ENCODE measurements at places on chromosomes 5 and 9.

DNA sequence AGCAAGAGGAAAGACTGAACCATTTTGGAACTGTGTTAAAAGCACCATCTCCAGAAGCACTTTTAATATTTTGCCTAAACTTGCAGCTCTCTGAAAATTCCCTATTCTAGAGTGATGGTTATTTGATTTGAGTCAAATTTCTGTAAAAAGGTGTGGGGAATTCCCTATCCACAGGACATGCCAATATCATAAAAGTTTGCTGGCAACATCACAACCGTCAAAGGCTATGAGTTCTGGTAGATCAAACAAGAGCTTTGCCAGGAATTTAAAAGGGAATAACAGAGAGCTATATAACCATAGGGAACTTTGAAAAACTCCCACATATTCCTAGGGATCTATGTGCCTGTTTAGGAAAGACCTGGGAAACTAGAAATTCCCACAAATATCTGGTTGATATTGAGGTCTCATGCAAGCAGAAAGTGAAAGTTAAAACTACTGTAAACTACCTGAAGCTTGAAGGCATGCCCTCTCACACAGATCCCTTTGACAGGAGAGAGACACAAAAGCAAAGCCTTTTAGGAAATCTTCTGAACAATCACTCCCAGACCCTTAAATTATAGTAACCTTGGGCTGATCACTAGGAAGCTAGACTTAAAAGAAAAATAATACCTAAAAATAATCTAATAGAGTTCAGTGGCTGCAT lies 549.9 kb downstream of the ANXA1 start:
- no peak for DNase-seq

DNA sequence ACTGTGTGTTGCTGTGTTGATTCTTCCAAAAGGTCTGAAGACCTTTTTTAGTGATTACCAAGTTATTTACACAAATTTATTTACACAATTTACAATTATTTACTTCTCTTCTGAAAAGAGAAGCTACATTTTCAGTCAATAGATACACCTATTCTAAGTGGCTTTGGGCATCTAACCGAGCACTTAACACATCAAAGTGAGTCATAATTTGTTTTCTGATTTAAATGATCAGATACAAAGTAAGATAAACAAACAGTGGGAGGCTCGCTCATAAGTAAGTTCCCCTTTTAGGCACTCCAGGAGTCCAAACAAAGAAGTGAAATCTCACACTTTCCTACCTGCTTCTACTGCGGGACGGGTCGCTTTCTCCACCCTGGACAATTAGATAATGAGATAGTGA lies 90.2 kb downstream of the APBA1 start:
- DNase-seq: no peak

GRCh38 chr5:82595113-82595512 lies 317.0 kb upstream of the RPS23 start:
- no peak for DNase-seq

DNA sequence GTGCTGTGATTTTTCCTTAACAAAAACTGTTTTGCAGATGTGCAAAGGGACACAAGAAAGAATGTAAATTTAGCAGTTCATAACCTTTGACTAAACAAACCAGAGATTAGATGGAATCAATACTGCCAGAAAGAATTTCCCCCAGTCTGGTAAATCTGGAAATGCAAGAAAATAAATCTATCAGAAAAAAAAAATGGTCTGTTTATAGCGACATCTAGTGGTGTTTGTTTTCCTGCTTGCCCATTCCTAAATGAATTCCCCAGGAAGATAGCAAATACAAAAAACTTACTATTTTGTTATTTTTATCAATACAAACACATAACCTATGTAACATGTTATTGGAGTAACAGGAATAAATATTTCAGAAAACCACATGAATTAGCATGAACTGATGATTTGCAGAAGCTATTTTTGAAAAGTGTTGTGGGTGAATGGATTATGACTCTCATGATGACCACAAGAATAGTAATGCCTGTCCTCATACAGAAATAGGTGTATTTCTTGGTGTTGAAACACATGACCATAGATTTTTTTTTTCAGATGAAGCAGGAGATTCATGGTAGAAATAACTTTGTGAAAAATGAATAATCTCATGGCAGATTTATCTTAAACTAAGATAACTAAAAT lies 1703.8 kb downstream of the MAT2B start:
- no peak for DNase-seq

DNA sequence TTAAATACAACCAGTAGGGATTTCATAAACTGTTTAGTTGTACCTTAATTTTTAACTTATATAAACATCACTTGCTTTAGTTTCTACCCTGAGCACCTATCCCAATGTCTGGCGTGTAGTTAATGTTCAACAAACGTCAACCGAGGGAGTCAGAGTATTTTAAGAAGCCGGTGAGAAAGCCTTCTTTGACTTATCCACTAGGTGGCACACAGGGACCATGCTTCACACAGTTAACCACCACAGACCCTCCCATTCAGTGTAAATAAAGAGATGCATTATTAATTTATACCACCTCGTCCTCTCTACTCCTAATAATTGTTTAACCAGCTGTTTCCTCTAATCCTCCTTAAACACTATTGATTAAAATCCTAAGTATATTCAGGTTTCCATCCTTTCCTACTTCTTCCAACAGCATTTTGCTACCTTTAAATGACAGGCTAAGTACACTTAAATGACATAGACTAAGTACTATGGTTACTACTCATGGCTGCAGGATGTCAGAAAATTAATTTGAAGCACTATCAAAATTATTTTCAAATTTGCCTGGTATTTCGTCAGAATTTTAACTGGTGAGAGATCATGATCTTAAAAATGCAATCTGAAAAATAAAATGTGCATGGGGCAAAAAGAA lies 2.3 kb downstream of the HAPLN1 start:
- DNase-seq: peak; percentile 48

DNA sequence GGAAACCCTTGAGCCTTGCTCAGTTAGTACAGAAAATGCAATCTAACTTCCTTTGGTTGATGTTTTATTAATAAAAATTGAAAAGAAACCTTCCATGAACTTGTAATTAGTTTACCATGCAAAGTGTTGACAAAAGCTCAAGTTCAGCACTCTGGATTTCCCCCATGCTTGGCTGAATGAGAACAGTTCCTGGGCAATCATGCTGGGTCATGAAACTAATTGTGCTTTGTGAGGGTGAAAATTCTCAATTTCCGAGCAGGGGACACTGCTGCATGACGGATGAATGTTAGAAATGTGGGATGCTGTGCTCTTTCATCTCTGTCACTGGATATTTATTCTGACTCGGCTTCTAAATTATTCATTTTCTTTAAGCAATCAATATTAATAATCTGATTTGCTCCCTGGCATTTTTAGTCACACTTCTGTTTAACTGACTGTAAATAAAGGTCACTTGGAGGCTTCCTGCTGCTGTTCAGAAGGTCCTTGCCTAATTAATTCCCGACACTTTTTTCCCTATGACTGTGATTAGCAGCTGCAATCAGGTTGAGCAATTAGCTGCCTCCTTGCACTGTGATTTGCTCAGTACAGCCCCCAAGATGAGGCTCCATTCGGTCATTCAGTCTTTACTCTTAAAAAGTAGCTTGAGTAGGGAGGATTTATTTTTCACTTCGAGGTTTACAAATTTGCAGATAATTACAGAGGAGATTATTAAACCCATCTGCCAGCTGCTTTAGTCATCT lies 678.1 kb upstream of the ZNF608 start:
- no peak for DNase-seq

- no peak for DNase-seq
Measured at GRCh38 chr5:62588668-62589067, 10.0 kb downstream of the LRRC70 start.

- DNase-seq: no peak
Measured at GRCh38 chr5:11560915-11561697, 343.1 kb downstream of the CTNND2 start.

DNA sequence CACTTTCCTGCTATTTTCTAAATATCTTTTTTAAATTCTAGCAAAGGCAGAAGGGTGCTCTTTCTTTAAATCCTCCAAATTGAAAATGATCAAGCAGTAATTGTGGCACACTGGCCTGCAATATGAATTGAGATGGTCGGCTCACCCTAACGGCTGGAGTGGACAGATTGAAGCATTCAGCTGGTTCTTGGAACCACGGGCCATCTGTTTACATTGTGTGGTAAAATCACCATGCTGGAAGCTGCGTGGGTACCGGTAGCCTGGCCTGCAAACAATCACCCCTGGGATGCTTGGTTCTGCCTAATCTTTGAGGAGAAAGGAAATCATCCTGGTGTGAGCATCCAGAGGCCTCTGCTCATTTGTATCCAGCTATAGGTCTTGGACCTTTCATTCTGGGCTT lies 289.3 kb downstream of the ZNF608 start:
- no peak for DNase-seq

DNA sequence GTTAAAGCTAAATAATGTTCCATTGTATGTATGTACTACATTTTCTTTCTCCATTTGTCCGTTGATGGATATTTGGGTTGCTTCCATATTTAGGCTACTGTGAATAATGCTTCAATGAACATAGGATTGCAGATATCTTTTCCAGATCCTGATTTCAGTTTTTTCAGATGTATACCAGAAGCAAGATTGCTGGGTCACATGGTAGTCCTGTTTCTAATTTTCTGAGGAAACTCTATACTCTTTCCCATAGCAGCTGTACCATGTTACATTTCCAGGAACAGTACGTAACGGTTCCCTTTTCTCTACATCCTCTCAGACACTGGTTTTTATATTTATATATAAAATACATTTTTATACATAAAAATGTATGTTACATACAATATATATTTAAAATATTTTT lies 121.8 kb downstream of the GCNT1 start:
- DNase-seq: no peak

- no peak for DNase-seq
Measured at GRCh38 chr5:53358794-53359193, 121.6 kb upstream of the FST start.

DNA sequence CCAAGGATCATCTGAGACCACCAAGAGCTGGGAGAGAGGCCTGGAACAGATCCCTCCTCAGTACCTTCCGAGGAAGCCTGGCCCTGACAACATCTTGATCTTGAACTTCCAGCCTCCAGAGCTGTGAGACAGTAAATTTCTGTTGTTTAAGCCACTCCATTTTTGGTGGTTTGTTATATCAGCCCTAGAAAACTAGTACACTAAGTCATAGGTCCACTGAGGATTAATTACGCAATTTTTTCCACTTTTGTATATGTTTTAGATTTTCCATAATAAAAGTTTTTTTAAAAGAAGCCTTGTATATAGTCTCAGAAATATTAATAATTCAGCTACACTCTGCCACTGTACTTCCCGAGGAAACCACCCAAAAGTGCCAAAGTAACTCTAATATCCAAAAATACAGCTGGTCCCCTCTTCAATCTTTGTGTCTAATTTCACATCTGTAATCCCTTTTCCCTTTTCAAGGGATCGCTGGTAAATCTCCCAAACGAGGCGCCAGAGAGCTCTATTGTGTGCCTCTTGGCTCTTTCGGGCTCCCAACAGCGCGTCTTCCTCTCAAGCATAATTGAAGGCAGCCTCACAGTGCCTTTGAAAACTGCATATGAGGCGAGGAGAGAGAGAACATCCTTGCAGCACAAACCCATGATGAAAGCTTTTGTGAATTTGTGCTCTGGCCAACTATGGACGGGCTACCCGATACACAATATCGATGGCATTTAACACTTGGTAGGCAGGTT lies 32.7 kb downstream of the PRUNE2 start:
- DNase-seq: peak; percentile 36

Data from endothelial cell (in vitro differentiated cells).